ENCODE measurements at places on chromosomes 11 and 22. TPM values are rescaled to one million over a fixed set of nuclear protein-coding genes. Genes with fewer than 3 reads are reported as not detected.

Gene TMEM9B
- total RNA-seq: 34.9 TPM

Gene HPX
- total RNA-seq: 2.5 TPM

Gene SCGB1D2
- total RNA-seq: not detected

Gene ROM1
- total RNA-seq: 1.6 TPM

Gene MS4A3
- total RNA-seq: 8.8 TPM

Gene TMEM86A
- total RNA-seq: 5.3 TPM

Gene UBQLNL
- 1.5 TPM for total RNA-seq

Gene FAM111A
- total RNA-seq: 46.3 TPM

Gene C22orf31
- total RNA-seq: 0.64 TPM

Gene RASD2
- total RNA-seq: 1.2 TPM

Gene PLEKHA7
- 38.4 TPM for total RNA-seq

Gene SEZ6L
- 0.53 TPM for total RNA-seq

Gene MICALL1
- total RNA-seq: 26.1 TPM

Gene SMC1B
- total RNA-seq: not detected

Gene MIOX
- total RNA-seq: 5.4 TPM

Gene MSANTD2
- total RNA-seq: 23.7 TPM

All from metanephros (tissue), 2 donors.